ENCODE measurements at places on chromosomes 7 and 10.
A peak's percentile ranks its signal among the peaks of the same experiment; 100 is the strongest.

GRCh38 chr7:88919478-88920131, 124.1 kb upstream of the TEX47 start:
- no peaks in the 10 kb centered on the region for H3K27me3 ChIP-seq
- H3K27ac ChIP-seq = no peak overlapping the region
- no peak for DNase-seq
- no peak overlapping the region for H3K4me3 ChIP-seq
- no peaks in the 10 kb centered on the region for H3K4me1 ChIP-seq
- H3K36me3 ChIP-seq = no peaks in the 10 kb centered on the region

- no peak for DNase-seq
- H3K4me1 ChIP-seq = no peaks in the 10 kb centered on the region
- no peak overlapping the region for H3K27ac ChIP-seq
Observed at GRCh38 chr10:125094806-125095205, 65.6 kb downstream of the CTBP2 start.

GRCh38 chr10:79904671-79905321, 44.1 kb downstream of the SFTPD start:
- DNase-seq = peak; percentile 71
- H3K4me3 ChIP-seq = peak overlapping the region; percentile 87

- no peak overlapping the region for H3K4me3 ChIP-seq
- DNase-seq = no peak
- no peak overlapping the region for H3K27ac ChIP-seq
- H3K27me3 ChIP-seq = peaks cover 2% of the 10 kb centered on the region
- H3K36me3 ChIP-seq = no peaks in the 10 kb centered on the region
Observed at GRCh38 chr7:143960813-143961610, 6.4 kb downstream of the OR2F1 start.

DNA sequence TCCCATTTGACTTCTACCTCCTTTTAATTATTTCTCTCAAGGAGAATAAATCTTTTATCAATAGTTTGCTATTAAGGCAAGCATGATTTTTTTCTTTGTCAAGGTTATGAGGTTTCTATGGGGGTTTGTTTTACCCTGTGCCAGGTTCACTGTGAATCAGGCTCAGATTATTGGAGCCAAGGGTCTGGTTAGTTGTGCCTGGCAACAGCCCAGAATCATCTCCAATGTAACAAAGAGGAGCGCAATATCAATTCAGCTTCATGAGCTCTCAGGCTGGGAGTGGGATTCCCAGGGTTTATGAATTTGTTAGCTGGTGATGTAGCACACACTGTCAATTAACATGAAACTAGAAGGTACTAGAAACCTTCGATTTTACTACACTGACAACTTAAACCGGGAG, 73.2 kb downstream of the AASS start:
- H3K4me3 ChIP-seq = no peak overlapping the region
- no peaks in the 10 kb centered on the region for H3K36me3 ChIP-seq
- H3K27me3 ChIP-seq = no peaks in the 10 kb centered on the region
- H3K4me1 ChIP-seq = no peaks in the 10 kb centered on the region
- H3K27ac ChIP-seq = no peak overlapping the region
- no peak for DNase-seq

DNA sequence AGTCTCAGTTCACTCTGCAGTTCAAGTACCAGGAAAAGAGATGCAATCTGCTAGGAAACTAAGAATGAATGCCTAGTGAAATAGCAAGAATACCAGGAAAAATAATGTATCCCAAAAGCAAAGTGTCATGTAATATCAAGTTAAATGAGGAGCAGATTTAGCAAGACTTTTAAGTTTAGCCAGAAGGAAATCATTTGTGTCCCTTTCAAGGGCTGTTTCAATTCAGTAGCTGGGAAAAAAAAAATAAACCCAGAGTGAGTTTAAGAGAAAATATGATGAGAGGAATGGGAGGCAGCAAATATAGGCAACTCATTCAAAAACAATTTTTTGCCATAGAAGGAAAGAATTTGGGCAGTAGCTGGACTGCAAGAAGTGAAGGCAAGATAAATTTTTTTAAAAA, 135.8 kb downstream of the DGKB start:
- DNase-seq = no peak
- no peaks in the 10 kb centered on the region for H3K36me3 ChIP-seq
- no peak overlapping the region for H3K27ac ChIP-seq
- no peaks in the 10 kb centered on the region for H3K27me3 ChIP-seq

DNA sequence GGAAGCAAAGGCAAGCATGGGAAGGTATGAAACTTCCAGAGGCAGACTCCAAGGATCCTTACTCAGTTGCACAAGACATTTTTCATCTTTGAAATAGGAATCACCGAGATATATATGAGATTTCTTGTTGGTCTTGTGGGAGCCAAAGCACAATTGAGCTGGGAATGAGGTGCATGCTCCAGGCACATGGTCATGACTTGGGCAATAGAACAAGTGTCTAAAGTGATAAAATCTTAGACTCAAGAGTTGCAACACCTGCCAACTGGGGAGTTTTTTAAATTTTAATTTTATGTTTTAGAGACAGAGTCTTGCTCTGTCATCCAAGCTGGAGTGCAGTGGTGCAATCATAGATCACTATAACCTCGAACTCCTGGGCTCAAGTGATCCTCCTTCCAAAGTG, 169.5 kb upstream of the ADCY1 start:
- H3K36me3 ChIP-seq = no peaks in the 10 kb centered on the region
- H3K4me1 ChIP-seq = no peaks in the 10 kb centered on the region
- DNase-seq = no peak
- no peak overlapping the region for H3K4me3 ChIP-seq

DNA sequence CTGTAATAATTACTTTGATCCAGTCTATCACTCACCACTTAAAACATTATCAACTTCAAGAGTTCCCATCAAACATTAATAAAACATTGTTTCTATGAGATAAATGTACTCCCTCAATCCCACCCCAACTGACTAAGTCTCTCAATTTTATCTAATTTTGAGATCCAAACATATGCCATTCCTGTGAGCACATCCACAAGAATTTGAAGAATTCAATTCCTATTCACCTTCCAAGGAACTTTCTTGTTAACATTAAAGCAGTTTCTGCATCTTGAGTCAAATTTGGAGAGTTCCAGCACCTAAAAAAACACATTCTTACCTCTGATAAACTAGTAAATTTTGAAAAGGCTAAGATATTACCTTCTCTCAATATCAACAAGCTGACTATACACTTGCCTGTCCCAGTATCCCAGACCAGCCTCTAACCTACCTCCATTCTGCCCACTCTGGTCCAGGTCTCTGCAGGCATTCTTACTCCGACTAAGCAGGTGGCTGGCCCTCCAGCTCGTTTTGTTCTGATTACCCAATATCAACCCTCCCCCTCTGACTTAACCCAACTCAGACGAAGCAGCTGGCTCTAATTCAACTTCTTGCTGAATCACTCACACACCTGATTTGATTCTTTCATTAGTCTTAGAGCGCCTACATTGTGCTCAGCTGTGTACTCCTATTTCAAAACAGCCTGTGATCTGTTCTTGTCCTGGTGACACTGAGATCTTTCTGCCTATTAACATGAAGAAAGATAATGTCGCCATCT, 275.2 kb downstream of the IPMK start:
- H3K4me3 ChIP-seq = no peak overlapping the region
- no peaks in the 10 kb centered on the region for H3K36me3 ChIP-seq
- H3K27ac ChIP-seq = no peak overlapping the region
- peaks cover 3% of the 10 kb centered on the region for H3K27me3 ChIP-seq

- H3K36me3 ChIP-seq = no peaks in the 10 kb centered on the region
- no peaks in the 10 kb centered on the region for H3K4me1 ChIP-seq
- no peak for DNase-seq
- H3K27me3 ChIP-seq = peaks cover 29% of the 10 kb centered on the region
Observed at GRCh38 chr7:112990624-112991023, 96.0 kb downstream of the GPR85 start.

DNA sequence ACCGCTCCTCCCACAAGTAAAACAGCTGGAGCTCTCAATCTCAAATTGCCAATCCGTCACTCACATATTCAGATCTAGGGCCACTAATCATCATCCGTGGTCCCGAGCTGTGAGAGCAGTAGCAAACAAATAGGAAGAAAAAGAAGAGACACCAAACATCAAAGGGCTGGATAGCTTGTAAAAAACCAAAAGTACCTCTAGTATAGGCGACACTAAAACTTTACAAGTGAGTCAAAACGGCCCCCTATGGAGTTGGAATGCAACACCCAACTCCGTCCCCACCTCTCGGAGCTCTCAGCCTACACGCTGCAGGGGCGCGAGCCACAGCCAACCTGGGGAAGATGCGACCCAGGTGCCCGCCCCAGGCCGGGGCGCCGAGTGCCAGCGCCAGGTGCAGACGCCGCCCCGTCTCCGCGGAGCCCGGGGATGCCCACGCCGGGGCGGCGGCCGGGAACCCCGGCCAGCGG, 581 bp downstream of the FAM3C start:
- peak overlapping the region; percentile 78 for H3K27ac ChIP-seq
- peak; percentile 66 for DNase-seq
- H3K36me3 ChIP-seq = peaks cover 12% of the 10 kb centered on the region
- H3K4me1 ChIP-seq = peaks cover 39% of the 10 kb centered on the region
- H3K4me3 ChIP-seq = peak overlapping the region; percentile 82

DNA sequence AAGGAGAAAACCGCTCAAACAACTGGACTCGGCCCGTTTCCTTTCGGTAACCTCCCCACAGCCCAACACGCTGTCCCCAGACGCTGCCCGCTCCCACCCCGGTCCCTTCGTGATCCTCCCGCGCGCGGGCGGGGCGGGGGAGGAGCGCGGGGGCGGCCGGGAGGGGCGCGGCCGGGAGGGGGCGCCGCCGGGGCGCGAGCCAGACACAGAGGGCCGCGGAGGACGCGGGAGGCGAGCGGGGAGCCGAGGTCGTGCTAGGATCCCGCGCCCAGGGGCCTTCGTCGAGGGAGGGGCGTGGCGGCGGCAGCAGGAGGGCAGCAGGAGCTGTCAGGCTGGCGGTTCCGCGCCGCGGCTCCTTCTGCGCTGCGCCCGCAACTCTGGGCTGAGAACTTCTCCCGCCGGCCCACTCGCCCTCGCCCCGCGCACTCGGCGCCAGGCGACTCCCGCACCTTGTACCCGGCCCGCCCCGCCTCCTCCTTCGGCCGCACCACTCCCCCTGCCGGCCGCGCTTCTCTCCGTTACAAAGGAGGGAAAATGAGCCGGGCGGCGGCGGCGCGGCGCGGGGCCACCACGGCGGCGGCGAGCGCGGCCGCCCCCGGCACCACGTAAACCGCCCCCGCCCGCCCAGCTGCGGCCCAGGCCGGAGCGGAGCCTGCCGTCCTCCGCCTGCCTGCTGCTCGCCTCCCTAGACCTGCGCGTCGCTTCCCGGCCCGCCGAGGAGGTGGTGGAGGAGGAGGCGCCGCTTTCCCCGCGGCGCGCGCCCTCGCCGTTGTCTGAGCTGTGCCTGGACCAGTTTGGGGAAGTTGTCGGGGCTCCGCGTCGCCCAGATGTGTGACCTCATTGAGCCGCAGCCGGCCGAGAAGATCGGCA, at the start of gene CDK14:
Gene CDK14, plus strand, starts transcription at position 521 of the 870 bp plus-strand sequence. Its CDS starts 307 bp downstream, at position 828.
- H3K4me3 ChIP-seq = peak within 1 kb of the TSS; percentile 77
- H3K27me3 ChIP-seq = peaks cover 56% of the 10 kb centered on the region
- peak; percentile 64 for DNase-seq
- H3K27ac ChIP-seq = no peak within 1 kb of the TSS

DNA sequence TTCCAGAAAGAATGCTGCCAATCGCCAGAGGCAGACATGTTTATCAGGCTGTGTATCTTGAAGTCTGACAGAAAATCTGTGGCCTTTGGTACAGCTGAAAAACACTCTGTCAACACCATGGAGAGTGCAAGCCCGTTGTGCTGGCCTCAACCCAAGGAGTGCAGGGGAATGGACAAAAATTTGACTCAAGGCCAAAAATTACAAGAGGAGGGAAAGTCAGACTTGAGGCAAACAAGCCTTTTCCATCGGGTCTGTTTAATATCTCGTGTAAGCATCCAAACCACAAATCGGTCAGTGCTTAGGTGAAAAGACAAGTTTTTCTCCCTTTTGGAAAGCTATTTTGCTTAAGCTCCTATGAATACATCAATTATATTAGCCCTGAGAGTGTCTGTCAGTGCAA, 305.3 kb upstream of the NFE2L3 start:
- H3K36me3 ChIP-seq = no peaks in the 10 kb centered on the region
- H3K4me1 ChIP-seq = peaks cover 1% of the 10 kb centered on the region
- peaks cover 27% of the 10 kb centered on the region for H3K27me3 ChIP-seq
- DNase-seq = no peak
- no peak overlapping the region for H3K27ac ChIP-seq

GRCh38 chr10:43594944-43595589, 11.2 kb upstream of the ZNF485 start:
- H3K27ac ChIP-seq = peak overlapping the region; percentile 75
- no peaks in the 10 kb centered on the region for H3K36me3 ChIP-seq
- peak overlapping the region; percentile 53 for H3K4me3 ChIP-seq
- peak; percentile 66 for DNase-seq
- no peaks in the 10 kb centered on the region for H3K27me3 ChIP-seq

DNA sequence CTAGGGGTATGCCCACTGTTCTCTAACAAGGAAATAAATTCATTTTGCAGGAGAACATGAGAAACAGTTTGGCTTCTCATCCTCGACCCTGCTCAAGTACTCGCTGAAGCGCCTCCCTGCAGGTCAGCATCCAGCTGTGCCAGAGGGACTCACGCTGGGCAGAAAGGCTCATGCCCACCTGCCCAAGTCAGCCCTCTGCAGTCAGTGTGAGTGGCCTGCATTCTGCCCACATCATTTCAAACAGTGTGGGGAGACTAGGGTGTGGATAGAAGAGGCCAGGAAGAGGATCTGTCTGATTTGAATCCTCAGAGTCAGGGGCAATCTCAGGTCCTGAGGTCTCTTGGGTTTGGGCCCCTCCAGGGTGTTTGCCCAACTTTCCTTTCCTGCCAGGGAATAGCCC, 297.8 kb downstream of the ELMO1 start:
- H3K27me3 ChIP-seq = no peaks in the 10 kb centered on the region
- peaks cover 10% of the 10 kb centered on the region for H3K4me1 ChIP-seq
- peaks cover 57% of the 10 kb centered on the region for H3K36me3 ChIP-seq
- DNase-seq = no peak
- no peak overlapping the region for H3K27ac ChIP-seq

DNA sequence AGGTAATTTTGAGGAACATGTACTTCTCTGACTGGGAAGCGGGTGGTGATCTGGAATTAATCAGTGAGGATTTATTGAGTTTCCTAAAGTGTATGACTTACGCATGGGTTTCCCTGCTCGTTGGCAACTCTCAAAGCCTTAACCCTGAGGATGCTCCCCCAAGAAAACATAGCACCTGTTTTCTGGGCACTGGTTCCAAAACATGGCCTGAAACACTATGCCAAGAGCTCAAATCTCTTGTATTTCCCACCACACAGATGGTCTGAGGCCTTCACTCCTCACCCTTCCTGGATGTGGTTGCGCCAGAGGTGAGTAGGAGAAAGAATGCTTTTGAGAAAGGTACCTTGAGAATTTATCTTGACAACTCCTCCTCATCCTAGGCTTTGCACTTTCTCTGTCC, 250.4 kb downstream of the FZD1 start:
- H3K36me3 ChIP-seq = no peaks in the 10 kb centered on the region
- H3K27me3 ChIP-seq = no peaks in the 10 kb centered on the region
- H3K27ac ChIP-seq = no peak overlapping the region
- DNase-seq = no peak

GRCh38 chr7:70674571-70675010, 457.4 kb upstream of the GALNT17 start:
- H3K4me1 ChIP-seq = peaks cover 8% of the 10 kb centered on the region
- H3K27ac ChIP-seq = no peak overlapping the region
- H3K27me3 ChIP-seq = peaks cover 8% of the 10 kb centered on the region
- H3K36me3 ChIP-seq = no peaks in the 10 kb centered on the region
- H3K4me3 ChIP-seq = no peak overlapping the region
